Stimulated activated CD4-positive, alpha-beta T cell treated with anti-CD3 and anti-CD28 coated beads, Interleukin-15, amount 100 ng/mL, for 48 hours (primary cell): ENCODE measurements at places on chromosomes 7 and 10.

DNA sequence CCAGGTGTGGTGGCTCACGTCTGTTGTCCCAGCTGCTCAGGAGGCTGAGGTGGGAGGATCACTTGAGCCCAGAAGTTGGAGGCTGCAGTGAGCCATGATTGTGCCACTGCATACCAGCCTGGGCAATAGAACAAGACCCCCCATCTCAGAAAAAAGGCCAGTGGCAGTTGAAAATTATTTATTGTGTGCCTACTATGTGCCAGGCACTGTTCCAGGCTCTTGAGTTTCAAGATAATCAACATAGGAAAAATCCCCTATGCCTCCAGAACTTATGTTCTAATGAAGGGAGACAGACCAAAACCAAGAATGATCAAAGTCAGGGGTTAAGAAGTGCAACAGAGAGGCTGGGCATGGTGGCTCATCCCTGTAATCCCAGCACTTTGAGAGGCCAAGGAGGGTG is 42.4 kb upstream of the LMTK2 start:
- no peak for DNase-seq

GRCh38 chr7:122485856-122486255 is 181.3 kb upstream of the FEZF1 start:
- DNase-seq, result no peak

- no peak for DNase-seq
Measured at GRCh38 chr7:108045154-108045553, 42.2 kb upstream of the LAMB1 start.

DNA sequence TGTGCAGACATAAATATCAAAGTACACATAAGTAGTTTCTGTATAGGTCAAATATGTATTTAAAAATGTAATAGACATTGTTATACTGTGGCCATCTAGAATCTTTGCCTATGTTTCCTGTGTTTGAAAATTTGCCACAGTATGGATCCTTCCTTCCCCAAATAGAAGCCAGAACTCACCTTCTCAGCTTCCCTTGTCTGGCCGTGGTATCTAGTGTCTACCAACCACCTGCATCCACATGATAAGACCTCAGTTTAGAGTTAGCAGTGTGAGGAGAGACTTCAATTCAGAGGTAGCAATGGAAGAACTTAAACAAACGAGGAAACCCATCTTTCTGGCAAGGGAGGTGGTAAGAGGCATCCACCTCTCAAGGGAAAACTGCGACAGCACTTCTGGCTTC is 4.9 kb downstream of the TRDMT1 start:
- DNase-seq, result no peak

GRCh38 chr7:144474800-144475615 is 71.5 kb upstream of the NOBOX start:
- no peak for DNase-seq

DNA sequence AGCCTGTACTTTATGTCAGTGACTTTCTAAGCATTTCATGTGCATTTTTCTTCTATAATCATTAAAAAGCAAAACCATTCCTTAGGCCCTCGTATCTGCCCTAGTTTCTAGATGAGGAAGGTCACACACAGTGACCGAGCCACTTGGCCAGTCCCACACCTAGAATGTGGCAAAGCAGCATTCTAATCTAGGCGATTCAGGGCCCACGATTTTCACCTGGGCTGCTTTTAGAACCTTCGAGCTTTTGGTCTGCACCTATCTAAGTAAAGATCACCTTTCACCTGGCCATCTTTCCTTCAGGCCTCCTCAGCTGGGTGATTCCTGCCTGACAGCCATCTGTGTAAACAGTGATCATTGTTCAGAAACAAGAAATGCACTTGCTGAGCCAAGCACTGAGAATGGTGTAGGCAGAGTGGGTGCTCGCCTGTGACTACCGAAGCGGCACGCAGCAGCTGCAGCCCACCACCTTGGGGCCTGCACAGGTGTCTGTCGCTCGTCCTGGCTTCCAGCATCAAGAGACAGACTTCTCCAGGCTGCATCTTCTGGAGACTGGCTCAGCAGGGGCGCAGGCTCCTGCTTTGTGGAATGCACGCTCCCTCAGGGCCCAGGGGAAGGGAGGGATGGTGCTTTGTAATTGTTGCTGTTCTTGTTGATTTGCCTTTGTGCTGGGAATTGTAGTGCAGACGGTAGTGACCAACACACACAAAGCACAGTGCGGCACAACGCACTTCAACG is 149.0 kb upstream of the INSYN2A start:
- no peak for DNase-seq

GRCh38 chr10:68826764-68827591 is at the start of gene STOX1:
Gene STOX1 (plus strand): TSS chr10:68827531. CDS start chr10:68827624, 93 bp downstream.
- peak; percentile 24 for DNase-seq

DNA sequence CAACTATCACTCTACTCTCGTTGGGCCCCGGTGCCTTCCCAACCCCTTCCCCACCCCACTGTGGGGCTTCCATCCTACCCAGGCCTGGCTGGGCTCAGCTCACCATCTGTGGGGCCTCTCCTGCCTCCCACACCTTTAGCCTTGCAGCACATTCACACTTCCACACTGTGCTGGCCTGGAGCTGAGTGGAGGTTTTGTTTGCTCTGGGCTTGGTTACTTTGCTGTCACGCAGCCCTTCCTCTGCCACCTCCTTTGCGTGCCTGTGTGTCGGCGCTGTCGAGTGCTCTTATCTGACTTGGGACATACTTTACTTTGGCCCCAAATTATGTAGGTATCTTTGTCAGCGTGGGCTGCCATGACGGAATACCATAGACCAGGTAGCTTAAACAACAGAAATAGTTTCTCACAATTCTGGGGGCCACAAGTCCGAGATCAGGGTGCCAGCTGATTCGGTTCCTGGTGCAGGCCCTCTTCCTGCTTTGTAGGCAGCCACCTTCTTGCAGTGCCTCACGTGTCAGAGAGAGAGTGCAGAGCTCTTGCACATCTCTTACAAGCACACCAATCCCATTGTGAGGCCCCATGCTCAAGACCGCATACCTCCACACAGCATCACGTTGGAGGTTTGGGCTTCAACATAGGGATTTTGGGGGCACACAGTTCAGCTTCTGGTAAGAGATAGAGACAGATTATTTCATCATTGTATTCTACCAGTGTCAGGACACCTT is 89.0 kb downstream of the CUL1 start:
- no peak for DNase-seq

DNA sequence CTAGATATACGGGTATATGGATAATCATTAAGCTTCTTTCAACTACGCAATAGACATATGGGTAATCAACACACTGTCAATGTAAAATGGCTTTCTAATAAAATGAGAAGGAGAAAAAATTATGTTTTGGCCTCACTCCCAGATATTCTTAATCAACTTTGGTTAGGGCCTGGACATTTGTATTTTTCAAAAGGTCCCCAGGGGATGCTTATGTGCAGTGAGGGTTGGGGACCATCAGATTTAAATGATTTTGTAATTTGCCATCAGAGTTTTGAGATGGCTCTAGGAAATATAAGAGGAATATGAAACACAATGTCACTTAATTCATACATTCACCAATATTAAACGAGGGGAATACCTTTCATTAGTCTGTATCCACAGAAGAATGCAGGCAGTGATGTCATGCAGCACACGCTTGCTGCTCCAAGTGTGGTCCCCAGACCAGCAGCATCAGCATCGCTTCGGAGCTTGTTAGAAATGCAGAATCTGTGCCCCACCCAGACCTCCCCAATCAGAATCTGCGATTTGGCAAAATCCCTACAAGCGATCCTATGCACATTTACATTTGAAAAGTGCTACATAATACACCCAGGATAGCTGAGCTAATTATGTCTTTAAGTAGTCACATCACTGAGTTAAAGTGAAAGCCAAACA is 75.1 kb downstream of the INHBA start:
- DNase-seq, result no peak

DNA sequence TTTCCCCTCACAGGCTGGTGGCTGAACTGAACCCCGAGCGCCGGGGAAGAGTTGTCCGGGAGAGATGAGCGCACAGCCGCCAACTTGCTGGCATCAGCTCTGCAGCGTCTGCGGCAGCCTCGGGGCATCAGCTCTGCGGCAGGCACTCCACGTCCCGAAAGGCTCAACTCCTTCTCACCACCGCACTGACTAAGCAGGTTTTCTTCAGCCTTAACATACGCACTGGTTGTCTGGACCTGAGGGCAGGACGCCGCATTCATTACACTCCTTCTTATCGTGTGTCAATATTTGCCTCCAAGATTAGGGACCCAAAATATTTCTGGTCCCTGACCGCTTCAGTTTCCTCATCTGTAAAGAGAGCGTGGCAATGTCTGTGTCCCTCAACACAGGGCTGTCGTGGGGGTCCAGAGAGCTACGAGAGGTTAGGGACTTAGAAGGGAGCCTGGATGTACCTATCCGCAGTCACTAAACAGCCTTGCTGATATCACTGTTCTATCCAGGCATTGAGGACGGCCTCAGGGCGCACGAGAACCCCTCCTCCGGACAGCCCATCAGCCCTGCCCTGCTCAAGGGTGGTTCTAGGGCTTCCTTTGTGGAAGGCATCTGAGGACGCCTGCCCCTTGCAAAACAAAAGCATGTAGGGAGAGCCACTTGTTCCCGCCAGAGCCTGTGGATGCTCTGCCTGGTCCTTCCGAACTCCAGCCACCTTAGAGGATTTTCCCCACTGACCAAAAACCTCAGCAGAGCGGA is 42.8 kb upstream of the FIGNL1 start:
- no peak for DNase-seq

DNA sequence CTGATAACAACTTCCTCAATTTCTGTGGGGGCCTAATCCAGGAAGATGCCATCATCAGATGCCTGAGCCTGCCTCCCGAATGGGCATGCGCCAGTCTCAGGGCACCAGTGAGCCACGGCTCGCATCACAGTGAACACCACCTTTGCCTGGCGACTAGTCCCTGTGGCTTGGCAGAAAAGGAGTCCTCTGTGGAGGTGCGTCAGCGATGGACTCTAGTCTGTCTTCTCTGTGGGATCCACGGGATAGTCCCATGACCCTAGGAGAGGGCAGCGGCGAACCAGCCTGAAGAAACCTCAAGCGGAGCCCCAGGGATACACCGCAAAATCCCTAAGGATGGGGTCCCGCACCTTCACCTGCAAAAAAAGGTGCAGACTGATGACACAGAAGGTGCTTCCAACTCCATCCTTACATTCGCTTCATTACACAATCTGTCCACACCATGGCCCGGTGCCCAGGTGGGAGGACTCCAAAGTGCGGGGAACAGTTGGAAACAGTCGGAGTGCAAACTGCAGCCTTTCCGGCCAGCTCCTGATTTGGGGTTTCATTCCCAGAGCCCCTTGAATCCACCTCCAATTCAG is 35.1 kb upstream of the ZNF273 start:
- no peak for DNase-seq

GRCh38 chr10:110860576-110861241 is 11.0 kb upstream of the PDCD4 start:
- DNase-seq, result no peak

DNA sequence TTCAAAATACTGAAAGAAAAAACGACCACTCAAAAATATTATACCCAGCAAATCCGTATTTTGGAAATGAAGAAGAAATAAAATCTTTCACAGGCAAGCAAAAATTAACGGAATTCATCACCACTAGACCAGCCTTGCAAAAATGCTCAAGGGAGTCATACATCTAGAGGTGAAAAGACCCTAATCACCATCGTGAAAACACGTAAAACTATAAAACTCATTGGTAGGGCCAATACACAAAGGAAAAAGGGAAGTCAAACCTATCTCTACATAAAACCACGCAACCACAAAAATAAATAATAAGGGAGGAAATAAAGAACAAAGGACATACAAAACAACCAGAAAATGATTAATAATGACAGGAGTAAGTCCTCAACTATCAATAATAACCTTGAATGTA is 6.6 kb upstream of the AKR1B1 start:
- no peak for DNase-seq

GRCh38 chr10:116490028-116490662 is 55.6 kb upstream of the PNLIP start:
- no peak for DNase-seq

DNA sequence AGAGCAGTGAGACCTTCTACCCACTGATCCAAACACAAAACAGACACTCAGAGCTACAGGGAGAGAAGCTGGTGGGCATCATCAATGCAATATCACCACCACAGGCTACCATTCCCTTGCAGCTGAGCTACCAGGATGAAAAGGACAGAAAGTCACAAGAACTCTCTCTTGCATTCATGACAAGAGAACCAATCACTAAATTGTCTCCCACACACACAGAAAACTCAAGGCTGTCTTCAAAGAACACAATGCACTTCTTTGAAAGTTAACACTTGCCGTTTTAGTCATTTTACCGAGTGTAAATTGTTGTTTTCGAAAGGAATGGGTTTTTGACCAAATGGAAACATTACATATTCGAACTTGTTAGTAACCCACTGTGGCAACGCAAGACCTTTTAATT is 626.6 kb downstream of the SORCS1 start:
- DNase-seq, result no peak

GRCh38 chr7:91634485-91635177 is 245.9 kb downstream of the MTERF1 start:
- no peak for DNase-seq

GRCh38 chr7:140677496-140677895 is 4.8 kb downstream of the ADCK2 start:
- DNase-seq, result no peak
